ENCODE measurements at places on chromosomes 5 and 9.

- DNase-seq, result no peak
These were observed 47.5 kb downstream of the TENT4A start for GRCh38 chr5:6760686-6761085.

DNA sequence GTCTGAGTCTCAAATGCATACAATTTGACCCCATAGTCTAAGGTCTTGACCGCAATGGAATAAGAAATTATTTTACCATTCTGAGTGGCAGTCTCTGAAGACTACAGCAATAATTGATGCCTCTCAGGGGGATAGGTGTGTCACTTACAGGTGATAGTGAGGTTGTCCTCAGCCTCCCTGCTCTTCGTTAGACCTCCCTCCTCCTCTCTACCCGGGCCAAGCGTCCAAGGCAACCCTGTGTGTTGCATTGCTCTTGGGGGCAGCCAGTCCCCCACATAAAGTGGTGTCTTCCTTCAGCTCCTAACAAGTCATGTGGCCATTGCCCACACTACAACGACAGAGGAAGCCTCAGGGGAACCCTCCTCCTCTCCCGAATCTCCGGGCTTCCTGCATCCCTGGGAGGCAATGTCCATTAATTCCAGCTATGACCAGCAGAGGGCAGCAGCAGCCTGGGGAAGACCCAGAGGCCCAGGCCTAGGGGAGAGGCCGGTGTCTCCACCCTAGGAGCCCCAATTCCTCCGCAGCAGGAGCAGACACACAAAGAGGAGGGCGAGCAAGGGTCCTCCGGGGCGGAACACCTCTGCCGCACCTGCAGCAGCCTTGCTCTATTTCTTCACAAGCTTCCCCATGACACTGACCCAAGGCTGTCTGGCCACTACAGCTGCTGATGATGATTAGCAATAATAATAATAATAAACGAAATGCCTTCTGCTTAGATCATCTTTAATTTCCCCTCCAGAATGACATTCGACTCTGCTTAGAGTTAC is 134.8 kb downstream of the KCNIP1 start:
- DNase-seq, result peak; percentile 49

DNA sequence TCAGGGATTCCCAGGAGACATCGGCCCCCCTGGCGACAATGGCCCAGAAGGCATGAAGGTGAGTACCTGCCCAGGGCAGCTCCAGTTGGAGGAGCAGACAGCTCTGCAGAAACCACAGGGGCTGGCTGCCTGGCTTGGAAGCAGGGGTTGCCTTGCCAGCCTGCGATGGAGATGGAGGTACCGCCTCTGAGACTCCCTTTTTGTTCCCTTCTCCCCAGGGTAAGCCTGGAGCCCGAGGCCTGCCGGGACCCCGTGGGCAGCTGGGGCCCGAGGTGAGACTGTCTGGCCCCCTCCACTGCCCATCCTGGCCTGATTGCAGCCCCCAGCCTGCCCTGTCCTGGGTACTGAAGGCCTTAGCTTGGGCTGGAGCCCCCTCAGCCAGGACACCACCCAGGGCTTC is 82.7 kb upstream of the ORM1 start:
- DNase-seq, result no peak

DNA sequence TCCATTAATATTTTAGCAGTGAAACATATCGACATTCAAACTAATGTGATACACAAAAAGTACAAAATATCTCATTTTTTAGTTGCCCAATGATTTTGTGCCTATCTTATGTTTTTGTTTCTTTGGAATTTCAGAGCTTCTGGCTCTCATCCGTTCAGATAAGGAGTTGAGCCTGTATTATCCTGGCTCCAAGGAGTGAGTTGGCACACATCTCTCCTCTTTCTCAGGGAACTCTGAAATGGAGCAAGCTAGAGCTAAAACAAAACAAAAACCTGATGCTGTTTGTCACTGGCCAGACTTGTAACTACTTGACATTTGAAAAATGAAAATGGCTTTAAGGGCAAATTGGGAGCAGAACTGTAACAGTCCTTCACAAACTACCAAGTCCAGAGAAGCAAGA is 131.3 kb upstream of the SLC28A3 start:
- DNase-seq, result no peak

DNA sequence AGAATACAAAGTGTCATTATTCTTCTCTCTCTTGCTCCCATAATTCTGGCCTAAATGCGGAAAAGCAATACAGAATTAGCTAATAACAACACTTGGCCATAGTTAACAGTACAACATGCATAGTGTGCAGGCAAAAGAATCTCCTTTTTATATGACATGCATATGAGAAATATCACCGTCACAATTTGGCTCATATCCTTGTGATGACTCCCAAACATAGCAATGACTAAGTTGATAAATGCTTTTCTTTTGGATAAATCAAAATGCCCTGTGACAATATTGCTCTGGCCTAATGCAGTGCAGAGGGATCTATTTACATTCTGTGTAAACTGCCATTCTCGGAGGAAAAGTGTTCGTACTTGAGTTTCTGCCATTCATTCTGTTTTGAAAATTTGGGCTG is 121.9 kb upstream of the GHR start:
- peak; percentile 41 for DNase-seq

DNA sequence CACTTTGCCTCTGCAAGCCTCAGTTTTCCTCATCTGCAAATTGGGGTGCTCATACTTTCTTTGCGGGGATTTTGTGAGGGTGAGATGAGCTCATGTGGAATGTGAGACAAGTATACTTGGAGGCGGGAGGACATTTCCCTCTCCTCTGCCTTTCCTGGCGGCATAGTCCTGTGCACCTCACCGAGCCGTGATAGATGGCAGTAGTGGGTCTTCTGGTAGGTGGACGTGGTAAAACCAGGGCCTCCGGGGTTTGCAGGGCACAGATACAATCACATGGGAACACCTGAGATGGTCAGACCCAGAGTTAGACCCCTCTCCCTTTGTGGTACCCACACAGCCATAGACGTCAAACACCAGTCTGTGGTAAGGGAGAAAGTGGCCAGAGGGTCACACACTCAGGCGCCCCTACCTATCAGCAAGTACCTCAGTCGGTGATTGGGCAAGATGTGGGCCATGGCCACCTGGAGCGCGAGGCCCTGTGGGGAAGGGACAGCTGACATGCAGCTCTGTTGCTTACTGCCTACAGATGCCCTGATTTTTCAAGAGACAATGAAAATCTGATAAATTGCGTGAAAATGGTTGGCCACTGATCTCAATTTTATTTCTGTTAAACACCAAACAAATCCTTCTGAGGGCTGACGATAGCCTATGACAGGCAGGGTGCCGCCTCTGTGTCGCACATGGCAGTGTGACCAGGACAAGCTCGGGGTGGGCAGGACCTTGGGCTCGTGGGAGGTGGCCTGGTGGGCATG is 9.9 kb downstream of the ERGIC1 start:
- DNase-seq, result no peak

DNA sequence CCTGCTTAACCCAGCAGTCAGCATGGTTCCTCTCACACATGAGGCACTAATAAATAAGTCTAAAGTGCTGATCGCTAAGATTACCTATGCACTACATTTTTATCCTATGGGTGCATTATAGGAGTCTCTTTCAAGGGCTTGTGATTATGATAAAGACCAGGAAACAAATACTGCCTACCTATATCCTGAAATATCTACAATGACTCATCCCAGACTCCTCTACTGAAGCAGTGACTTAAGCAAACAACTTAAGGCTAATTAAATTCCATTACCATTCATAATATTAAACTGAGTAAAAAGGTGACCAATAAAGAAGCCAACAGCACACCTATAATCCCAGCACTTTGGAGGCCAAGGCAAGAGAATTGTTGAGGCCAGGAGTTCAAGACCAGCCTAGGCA is 338.4 kb downstream of the DNAH5 start:
- peak; percentile 93 for DNase-seq

DNA sequence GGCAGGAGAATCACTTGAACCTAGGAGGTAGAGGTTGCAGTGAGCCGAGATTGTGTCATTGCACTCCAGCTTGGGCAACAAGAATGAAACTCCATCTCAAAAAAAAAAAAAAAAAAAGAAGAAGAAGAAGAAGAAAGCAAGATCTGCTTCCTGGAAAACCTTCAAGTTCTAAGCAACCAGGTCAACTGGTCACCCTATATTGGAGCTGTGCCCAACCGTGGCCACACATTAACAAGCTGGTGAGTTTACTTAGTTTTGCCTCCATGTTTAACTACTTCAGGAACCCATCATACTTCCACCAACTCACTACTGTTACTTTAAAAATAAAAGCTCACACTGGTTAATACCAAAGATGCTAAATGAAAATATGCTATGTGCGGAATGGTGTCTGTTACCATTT is 12.3 kb upstream of the SKP1 start:
- DNase-seq, result no peak

GRCh38 chr5:41787265-41787664 is 83.0 kb downstream of the OXCT1 start:
- no peak for DNase-seq

- DNase-seq, result no peak
These were observed 13.4 kb downstream of the FBXO10 start for GRCh38 chr9:37562826-37563225.

GRCh38 chr9:125150349-125151245 is 7.3 kb upstream of the SCAI start:
- DNase-seq, result peak; percentile 8

DNA sequence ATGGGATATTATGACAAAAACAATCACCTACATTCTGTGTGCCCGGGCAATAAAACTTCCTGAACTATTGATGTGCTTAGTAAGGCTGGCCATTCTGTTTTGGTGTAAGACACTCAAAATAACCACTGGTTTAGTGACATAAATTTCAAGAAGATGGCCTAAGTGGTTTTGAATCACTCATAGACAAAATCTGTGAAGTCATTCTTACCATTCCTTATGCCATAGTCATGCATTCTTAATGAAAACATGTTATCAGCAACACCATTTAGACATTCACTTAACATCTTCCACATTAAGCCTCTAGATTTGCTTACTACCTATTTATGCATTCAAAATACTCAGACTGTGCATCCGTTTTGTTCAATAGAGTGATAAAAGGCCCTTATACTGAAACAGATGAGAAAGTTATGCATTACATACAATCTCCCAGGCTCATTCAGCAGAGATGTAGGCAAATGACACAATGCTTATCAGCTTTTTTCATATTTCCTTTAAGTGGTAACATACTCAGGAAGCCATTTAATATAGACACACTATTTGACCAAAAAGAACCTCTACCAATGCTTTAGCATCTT is 848.8 kb upstream of the DMAC1 start:
- DNase-seq, result no peak

DNA sequence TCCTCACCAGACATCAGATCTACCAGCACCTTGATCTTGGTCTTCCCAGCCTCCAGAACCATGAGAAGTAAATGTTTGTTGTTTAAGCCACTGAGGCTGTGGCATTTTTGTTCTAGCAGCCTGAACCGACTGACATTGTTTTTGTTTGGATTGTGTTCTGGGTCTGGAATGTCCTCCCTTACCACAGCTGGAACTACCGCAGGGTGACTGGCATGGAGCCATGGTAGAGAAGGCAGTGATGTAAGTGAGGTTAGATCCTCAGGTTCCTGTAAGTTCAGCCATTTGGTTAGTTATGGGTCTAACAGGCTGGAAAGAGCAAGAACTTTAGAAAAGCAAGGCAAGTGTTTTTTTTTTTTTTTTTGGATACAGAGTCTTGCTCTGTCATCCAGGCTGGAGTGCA is 209.3 kb downstream of the DAB2IP start:
- no peak for DNase-seq

DNA sequence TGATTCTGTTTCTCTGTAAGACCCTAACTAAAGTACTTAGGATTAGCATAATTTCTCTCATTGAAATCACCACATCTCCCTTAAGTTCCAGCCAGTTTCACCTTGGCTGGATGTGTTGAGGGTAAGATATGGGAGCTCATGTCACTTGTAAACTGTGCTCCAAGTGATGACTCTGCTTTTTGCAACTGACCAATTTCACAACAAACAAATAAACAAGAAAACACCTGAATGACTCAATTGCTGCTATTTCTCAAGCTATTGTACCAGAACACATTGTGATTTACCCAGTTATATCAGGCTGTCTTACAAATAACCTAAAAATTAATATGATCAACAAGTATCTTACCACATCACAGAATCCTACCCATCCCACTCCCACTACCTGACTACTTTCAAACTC is 379.1 kb upstream of the KIF2A start:
- peak; percentile 64 for DNase-seq

DNA sequence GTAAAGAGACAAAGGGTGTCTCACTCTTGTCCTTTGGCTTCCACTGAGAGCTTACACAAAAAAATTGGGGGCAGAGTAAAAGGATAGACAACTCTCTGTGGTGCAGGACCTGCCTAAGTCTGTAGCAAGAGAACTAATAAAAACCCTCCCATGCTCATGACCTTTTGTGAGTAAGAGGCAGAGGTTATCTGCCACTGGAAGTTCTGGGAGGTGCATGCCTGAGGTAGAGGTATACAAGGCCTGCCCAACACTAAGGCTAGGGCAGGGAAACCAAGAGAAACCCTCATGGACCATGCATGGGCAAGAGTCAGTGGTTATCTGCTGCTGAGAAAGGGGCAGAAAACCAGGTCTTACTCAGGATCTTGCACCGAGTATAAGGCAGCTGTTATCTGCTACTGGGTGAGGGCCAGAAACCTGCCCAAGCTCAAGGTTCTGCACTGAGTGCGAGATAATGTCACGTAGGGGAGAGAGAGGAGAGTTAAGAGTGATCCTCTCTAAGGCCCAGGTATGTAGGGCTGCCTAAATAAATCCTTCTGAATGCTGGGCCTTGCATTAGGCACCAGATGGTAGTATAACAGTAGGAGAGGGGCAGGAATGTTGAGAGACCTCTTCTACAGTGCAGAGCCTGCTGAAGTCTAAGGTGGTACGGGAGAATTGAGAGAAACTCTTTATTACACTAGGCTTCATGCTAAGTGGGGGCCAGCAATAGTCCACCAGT is 143.4 kb downstream of the MACROH2A1 start:
- DNase-seq, result no peak

- no peak for DNase-seq
These were observed 51.2 kb downstream of the SGCD start for GRCh38 chr5:156378159-156378558.

DNA sequence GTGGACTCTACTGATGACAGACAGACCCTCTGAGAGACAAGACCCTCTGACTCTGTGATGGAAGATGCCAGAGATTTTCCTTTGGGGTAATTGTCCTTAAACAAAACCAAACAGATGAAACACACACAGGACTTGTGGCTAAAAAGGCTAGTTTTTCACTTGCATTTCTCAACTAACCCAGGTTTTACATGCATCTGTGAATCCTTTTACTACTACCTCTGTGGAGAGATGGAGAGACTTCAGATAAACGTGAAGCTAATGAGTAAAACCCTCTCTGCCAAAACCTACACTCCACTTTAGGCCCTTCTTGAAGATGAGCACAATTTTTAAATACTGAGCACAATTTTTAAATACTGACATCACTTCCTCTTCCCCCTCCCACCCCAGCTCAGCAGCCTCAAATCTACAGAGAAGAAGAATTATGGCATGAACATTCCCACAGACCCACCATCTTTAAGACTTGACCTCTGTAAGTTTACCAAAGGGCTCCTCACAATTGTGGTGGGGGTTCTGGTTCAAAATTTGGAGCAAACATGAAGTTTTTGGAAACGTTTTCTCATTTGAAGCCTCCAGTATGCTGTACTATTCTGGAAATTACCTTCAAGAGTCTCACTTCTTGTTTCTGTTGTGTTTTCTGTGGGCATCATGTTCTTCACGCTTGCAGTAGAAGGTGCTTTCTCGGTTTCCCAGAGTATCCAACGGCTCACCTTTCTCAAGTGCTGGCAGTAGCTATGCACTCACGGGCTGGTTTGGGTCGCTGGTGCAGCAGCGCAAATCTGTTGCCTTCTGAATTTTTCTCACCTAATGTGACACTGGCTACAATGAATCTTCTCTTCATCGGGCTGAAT is 42.7 kb downstream of the ACER2 start:
- no peak for DNase-seq

All from epithelial cell of esophagus (primary cell).